CD14-positive monocyte (primary cell): ENCODE measurements at places on chromosomes 1 and 21.

DNA sequence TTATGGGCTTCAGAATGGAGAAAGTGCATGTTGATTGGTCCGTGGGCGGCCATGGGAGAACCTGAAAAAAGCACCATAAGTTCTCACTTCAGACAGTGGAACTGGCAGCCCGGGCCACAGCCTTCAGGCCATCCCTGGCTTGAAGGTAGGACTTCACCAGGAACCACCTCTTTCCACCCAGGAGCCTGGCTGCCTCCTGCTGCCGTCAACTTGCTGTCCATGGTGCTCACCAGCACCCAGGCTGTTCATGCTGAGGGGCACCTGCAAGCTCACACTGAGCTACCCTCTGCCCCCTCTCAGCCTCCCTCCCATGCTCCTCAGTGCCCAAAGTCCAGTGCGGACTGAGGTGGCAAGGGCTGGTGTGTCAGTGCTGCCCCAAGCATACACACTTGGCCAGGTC, 12.9 kb upstream of the FNBP1L start:
- no peak for DNase-seq

- DNase-seq = no peak
These were observed 2.3 kb downstream of the MTMR11 start for GRCh38 chr1:149934356-149934755.

DNA sequence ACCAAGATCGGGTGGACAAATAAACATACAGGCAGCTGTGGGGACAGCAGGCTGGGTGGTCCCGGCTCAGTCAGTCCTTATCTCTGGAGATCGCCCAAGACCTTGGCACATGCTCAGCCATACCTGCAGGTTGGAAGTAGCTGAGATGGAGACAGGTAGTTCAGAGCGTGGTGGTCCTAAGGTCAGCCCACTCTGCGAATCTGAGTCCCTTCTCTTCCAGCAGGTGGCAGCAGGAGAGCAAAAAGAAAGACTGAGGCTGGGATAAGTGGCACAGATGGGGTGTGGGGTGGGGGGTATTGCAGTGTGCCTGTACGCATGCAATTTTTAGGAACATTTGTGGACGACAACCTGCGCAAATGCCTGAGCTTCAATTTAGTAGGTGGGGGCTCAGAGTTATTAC, 104.9 kb downstream of the TENT5C start:
- DNase-seq = no peak

GRCh38 chr1:173476665-173477285, 360 bp upstream of the PRDX6 start:
- peak; percentile 87 for DNase-seq

DNA sequence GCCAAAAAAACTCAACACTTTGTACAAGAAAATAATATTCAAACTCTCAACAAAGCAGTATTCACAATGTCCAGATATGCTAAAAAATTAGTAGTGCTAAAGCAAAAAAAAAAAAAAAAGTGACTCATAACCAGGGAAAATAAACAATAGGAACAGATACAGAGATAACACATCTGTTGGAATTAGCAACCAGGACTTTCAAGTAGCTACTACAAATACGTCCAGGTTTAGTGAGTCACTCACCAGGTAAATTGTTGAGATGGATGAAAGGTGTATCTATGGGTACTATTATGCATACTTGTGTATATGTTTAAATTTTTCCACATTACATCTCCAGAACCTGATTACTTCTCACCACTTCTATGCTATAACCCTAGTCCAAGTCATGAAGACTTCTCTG, 144.8 kb upstream of the SLC35F3 start:
- DNase-seq = no peak
